Stimulated activated CD4-positive, alpha-beta T cell treated with anti-CD3 and anti-CD28 coated beads, Interleukin-1b, Interleukin-23, amount 100 ng/mL, for 1 hour (primary cell): ENCODE measurements at places on chromosomes 7 and 10.

- no peak for DNase-seq
These were observed 36.6 kb upstream of the PDLIM1 start for GRCh38 chr10:95327367-95327766.

GRCh38 chr7:140042386-140042670 is 20.4 kb downstream of the PARP12 start:
- no peak for DNase-seq

DNA sequence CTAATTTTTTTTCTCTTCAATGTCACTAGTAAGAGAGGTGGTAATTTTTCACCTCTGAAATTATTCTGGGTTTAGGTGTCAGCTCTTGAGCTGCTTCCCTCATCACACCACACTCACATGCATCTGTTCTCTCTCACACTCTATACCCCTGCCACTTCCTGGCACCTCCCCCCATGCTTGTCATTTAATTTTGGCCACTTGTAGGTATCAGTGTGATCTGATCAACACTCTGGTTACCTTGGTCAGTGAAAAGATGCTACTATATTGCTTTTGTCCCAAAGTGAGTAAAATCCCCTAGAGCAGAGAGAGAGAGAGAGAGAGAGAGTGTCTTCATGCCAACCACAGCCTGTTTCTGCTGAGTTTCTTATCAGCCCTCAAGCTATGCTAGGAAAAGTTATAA is 42.5 kb downstream of the STK17A start:
- DNase-seq: no peak

DNA sequence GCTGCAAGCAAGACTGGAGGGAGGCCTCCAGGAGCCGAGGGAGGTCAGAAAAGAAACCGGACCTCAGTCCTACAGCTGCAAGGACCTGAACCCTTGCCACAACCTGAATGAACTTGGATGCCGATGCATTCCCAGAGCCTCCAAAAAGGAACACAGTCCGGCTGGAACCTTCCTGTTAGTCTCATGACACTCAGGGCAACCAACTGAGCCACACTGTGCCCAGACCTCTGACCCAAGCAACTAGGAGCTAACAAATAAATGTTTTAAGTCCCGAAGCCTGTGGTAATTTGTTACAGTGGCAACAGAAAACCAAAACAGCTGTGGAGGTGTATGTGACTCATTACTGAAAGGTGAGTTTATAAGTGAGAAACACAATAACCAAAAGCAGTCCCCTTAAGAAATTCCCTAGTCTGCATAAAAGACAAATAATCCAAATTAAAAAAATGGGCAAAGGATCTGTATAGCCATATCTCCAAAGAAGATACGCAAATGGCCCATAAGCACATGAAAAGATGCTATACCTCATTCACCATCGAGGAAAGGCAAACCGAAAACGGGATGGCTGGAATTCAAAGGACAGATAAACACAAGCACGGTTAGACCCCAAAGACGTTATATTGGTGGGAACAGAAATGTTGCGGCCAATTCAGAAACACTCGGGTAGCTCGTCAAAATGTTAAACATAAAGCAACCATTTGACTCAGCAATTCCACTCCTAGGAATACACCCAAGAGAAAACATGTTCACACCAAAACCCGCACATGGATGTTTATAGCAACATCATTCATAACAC is 24.8 kb downstream of the GNA12 start:
- DNase-seq: no peak

GRCh38 chr10:100715445-100716385 is 29.7 kb upstream of the PAX2 start:
- DNase-seq: no peak

DNA sequence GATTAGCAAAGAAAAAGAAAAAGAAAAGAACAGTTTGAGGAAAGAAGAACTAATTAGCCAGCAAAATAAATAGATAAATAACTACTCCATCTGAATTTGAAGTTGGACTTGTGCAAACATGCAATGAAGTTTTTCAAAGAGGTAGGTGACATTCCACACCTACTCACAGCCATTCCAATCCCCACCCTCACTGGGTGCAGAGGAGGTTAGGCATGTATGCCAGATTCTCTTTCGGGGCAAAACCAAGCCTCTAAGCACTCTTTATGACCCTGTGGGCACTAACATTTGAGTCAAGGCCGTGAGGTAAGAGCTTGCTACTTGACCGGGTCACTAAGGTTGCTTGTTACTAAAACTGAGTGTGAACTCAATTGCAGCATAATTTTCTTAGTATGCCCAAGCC is 108.4 kb upstream of the SEMA3A start:
- DNase-seq: no peak

GRCh38 chr10:103227416-103227815 is 18.3 kb upstream of the RPEL1 start:
- DNase-seq: no peak

GRCh38 chr7:36790311-36790787 is 66.1 kb upstream of the AOAH start:
- no peak for DNase-seq
